ENCODE measurements at places on chromosomes 2 and 18.

- DNase-seq = no peak
Observed at GRCh38 chr2:189467160-189467559, 25.9 kb downstream of the WDR75 start.

DNA sequence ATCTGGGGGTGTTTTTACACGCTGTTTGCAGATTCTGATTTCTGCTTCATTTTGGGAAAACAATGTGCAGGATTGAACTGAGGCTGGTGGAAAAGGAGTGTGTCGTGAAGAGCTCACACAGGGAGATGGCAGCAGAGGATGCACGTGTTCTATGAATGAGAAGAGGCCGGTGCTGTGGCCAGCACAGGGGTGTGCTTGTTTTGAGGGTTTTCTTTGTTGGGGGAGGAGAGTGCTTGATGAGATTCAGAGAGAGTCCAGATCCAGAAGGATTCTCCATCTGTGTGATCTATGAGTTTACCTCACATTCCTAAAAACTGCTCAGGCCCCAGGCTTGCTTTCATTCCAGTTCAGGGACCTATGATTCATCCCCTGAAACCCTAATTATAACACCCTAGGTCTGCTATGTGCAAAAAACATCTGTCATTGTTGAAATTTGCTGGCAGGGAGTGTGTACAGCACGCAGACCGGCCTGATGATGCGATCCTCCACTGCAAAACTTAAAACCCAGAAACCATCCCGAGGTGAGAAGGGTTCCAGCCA, 12.1 kb downstream of the TGFA start:
- no peak for DNase-seq

- DNase-seq = no peak
Observed at GRCh38 chr2:64748561-64748960, 94.8 kb upstream of the SERTAD2 start.

DNA sequence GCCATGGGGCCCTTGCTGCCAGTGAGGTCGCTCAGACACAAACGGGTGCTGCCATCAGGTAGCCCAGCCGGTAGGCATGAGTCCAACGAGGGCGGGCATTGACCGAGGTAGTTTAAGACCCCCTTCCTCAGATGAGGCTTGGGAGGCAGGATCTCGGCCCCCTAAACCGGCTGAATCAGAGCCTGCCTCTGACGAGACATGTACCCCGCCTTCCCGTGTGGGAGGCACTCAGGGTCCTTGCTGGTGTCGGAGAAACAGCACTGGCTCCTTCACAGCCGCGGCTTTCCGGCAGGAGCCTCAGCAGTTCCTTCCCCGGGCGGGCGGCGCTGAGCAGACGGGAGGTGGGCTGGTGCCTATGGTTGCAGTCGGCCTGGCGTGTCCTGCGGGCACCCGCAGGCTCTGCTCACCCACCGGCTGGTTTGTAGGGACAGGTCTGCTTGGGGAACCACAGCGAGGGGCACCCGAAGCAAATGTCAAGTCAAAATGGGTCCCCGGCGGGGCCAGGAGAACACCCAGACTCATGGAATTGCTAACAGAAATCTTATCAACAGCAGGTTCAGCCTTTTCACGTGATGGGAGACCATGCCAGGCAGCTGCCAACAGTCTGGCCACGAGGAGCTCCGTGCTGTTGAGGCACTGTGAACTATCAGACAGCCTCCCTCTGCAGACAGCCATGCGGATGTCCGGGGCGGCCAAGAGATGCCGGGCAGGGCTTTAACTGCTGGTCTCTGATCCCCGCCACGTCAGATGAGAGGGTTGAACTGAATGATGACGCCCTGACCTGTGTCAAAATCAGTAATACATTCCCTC, 2.8 kb downstream of the KCNG2 start:
- DNase-seq = no peak

DNA sequence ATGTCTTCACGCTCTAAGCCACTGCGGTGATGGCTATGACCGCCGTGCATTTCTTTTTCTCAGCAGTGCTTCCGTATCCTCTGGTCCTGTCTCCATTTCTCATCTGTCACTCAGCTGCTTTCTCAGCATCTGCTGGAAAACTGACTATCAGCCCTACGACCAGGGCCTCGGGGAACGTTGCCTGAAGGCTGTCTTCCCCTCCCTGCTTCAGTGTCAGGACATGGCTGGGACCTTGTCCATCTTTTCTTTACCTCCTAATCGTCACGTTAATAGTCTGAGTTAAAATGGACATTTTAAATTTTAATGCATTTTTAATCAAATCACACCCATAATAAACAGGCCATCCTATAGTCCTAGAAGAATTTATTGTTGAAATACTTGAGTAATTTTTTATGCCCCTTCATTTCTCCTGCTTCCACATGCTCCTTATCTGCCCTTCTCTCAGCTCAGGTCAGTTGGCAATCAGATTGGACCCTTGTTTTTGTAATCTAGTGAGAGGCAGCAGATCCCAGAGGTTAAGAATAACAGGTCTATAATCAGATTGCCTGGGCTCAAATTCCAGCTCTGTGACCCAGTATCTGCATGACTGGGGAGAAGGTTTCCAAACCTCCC, 250.2 kb upstream of the SIX3 start:
- no peak for DNase-seq

DNA sequence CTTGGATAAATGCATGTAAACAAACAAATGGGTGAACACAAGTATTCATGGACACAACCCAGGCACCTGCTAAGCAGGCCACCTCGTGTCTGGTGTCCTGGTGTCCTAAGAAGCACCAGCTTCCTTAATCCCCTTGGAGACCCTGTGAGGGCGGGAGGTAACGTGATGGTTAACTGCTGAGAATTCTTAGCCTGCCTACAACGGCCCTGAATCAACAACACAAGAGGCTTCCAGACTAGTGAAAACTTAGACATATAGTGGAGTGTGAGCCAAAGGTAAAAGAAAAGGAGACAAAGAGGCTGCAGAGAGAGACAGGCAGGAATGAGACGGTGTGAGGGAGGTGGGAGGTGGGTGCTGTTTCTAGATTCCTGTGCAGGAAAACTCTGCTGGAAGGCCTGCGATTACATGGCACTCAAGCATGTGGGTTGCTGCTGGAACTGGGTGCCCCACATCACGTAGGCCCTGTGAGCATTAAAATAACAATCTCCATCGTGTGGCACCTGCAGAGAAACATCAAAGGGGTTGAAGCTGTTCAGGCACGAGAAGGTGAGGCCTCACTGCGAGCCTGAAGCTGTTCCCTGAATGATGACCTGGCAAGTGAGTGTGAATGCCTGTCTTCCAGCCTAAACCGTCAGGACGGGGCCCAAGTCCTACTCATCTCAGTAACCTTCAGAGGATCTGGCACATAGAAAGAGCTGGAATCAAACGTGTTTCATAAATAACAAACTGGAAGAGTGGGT, 64.2 kb downstream of the RPL37A start:
- no peak for DNase-seq

DNA sequence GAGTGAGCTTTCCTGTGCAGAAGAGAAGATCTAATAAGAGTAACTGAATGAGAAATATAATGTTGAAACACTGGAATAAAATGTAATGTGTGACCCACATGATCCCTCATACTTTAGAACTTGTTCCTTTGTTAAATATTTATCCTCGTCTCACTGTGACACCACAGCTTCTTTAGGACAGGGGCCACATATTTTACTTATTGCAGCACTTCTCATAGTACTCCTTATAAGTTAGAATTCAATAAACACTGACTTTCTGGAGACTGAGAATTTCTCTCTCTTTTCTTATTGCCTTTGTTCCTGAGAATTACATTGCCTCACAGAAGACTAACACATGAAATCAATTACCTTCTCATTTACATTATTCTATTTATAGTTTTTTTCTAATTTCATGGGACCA, 1234.6 kb upstream of the CHAC2 start:
- DNase-seq = no peak

GRCh38 chr2:96247009-96247408, 18.8 kb downstream of the TMEM127 start:
- no peak for DNase-seq

- DNase-seq = no peak
Observed at GRCh38 chr18:51082571-51083267, 52.7 kb downstream of the SMAD4 start.

- no peak for DNase-seq
Observed at GRCh38 chr2:225037415-225038230, 4.6 kb downstream of the DOCK10 start.

DNA sequence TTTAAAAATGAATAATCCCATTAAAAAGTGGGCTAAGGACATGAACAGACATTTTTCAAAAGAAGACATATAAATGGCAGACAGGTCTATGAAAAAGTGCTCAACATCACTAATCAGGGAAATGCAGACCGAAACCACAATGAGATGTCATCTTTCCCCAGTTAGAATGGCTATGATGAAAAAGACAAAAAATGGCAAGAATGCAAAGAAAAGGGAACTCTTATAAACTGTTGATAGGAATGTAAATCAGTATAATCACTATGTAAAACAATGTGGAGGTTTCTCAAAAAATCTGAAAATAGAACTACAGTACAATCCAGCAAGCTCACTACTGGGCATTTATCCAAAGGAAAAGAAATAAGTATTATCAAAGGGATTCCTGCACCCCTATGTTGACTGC, 169.2 kb downstream of the METTL4 start:
- DNase-seq = no peak

DNA sequence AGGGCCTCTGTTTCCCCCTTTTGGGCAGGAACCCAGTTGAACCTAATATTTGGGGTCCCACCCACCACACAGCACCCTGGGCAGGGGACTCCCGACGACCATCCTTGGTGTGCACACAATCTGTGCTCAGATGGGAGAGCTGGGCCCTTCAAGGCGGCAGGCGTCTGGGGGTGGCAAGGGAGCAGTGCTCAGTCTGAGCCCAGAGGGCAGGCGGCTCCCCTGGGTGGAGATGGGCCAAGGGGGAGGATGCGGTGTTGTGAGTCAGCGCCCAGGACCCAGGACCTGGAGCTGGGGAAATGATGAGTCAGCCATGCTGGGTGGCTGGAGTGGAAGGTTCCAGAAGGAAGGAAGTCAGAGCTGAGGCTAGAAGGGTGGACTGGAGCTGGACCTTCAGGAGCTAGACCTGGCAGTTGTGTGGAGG, 3.8 kb downstream of the PROM2 start:
- no peak for DNase-seq

DNA sequence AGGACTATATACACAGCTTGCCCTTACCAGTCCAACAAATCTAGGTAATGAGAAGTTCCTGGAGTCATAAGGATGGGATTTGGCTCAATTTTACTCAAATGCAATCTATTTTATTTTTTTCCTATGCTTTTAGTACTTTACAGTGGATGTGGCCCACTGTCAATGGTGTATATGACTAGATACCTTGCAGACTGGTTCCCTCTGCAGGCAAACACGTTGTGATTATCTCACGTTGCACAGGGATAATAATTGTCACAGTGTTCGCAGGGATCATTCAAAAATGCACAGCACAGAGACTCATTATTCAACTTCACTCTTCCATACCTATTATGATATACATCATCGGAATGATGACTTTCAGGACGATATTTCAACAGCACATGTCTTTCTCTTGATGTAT, 359.7 kb downstream of the MBD2 start:
- DNase-seq = no peak

DNA sequence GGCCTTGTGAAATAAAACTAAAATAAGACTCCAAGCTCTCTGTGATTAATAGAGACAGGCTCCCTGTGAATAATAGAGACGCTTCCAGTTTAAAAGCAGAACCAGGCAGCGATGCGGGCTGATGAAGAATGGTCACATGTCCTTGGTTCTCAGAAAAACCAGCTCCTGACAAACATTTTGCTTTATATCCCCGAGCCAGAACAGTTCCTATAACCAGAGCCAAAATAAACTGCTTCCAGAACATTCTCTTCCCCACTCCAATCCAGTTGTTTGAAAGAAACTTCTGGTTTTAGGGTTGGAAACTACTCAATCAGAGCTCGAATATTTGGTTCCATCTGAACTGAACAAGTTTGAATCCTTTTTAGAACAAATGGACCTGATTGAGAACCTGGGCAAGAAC, 213.7 kb downstream of the TSN start:
- DNase-seq = no peak

- DNase-seq = no peak
Observed at GRCh38 chr2:79596403-79596802, 83.6 kb downstream of the CTNNA2 start.

- no peak for DNase-seq
Observed at GRCh38 chr2:96146881-96147592, 1.8 kb upstream of the DUSP2 start.

DNA sequence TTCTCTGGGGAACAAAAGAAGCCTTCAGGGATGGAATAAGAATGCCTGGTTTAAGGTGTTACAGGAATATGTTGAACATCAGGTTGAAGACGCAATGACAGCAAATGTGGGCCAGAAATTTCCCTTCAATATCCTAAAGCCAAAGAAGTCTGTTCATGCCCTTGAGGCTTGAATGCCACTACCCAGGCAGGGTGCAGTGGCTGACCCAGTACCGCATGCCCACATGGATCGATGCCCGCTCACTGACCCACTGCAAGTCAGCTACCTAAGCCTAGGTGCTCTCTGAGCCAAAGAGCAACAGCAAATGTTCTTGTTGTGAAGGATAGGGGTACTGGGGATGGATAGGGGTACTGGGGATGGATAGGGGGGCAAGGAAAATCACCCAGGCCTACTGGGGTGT, 58.2 kb downstream of the GNAL start:
- no peak for DNase-seq

GRCh38 chr2:147463881-147464520, 380.8 kb upstream of the ACVR2A start:
- no peak for DNase-seq

- no peak for DNase-seq
Observed at GRCh38 chr2:19033240-19033639, 325.2 kb downstream of the OSR1 start.

GRCh38 chr18:56635007-56635406, 3.4 kb downstream of the TXNL1 start:
- DNase-seq = no peak
